NCI-H1436 (cell line): ENCODE measurements at places on chromosomes 4 and X.
A peak's percentile ranks its signal among the peaks of the same experiment; 100 is the strongest.

- no peak for DNase-seq
Observed at GRCh38 chrX:67563469-67564448, 19.9 kb downstream of the AR start.

DNA sequence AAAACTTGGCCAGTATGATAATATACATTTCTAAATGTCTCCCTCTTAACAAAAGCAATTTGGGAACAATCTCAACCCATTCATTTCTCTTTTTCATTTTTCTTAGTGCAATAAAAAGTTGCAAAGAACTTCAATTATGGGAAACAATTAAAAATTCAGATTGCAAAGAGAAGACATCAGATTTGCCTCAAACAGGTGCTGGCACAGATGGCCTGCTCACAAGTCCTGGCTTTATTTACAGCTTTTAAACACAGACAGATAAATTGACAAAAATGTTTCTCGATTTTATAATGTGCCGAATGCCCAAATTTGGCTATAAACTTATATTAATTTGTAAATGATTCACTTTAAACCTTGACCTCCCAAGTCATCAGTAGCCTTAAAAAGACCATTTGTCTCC, 28.7 kb downstream of the SLC4A4 start:
- DNase-seq = no peak

- DNase-seq = no peak
Observed at GRCh38 chrX:14964500-14964899, 91.3 kb downstream of the MOSPD2 start.

- no peak for DNase-seq
Observed at GRCh38 chr4:160825644-160826338, 1338.0 kb downstream of the FSTL5 start.

DNA sequence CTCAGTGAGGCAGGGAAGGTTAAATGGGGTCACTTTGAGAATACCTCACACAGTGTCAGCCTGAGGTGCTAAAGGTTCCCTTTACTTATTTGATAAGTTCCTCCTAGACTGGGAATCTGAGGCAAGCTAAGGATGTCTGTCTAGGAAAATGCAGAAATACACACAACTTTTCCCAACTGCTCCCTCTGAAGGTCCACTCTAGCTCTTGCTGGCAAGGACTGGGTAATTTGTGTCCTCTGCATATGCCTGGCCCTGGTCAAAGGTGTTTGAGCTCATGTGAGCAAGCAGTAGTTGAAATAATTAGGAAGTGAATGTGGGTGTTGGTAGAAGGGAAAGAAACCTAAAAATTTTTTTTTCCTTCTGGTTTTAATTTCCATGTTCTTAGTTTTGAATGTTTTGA, 21.3 kb downstream of the TXLNG start:
- DNase-seq = no peak

DNA sequence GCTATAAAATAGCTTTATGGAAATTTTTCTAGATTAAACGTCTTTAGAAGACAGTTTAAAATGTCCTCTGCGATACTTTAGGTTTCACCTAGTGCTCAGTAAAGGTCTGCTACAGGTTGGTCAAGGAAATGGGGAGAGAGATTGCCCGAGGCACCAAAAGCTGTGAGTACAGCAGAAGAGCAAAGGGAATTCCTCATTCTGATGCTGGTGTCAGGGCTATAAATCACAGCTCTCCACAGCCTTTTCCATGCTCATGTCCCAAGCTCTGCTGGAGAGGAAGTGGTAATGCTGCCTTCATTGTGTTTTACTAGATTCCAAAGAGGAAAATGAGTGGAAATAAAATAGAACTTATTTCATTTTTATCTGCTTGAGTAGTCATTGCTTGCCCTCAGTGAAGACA, 2060.4 kb downstream of the ARAP2 start:
- no peak for DNase-seq

DNA sequence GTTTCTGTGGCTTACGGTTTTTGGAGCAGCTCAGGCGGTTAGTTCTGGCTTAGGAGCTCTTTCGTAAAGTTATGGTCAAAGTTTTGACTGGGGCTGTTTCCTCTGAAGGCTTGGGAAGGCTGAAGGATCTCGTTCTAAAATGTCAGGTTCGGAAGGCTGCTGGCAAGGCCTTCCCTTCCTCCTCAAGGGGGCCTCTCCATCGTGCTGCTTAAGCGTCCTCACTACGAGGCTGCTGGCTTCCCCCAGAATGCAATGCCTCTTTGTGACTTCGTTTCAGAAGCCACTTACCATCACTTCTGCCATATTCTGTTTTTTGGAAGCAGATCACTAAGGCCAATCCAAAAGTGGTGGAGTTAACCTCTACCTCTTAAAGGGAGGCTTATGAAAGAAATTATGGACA, 1196.4 kb upstream of the TENM3 start:
- no peak for DNase-seq

GRCh38 chr4:110109455-110109854, 89.0 kb downstream of the ELOVL6 start:
- DNase-seq = no peak

DNA sequence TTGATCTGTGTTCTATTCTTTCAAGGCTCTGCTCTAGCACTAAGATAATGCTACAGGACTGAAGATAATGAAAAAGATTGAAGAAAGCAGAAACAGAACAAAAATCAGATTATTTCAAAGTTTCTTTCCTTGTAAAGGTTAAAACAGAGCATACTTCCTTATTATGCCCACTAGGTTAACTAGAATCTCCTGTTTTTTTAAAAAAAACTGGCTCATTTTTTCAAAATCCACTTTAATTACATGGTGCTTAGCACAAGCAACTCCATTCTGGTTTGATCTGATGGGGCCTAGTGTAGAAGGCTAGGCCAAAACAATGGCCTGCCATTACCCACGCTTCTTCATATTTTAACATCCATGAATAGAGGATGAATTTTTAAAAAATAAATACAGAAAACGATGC, 1.2 kb upstream of the UBA6 start:
- DNase-seq = no peak

DNA sequence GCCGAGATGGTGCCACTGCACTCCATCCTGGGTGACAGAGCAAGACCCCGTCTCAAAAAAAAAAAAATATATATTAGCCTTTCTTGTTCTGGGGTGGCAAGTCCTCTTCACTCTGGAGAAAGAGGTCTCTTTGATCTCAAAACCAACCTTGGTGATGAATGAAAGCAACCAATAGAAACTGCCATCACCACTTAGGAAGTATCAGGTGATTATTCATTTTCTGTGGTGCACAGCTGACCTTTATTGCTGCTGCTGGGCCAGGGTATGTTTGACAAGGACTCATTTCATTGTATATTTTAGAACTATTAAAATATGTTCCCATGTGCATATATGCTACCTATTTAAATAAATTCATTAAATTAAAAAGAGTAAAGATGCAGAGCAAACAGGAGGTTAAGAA, 76.0 kb upstream of the KIT start:
- no peak for DNase-seq

- DNase-seq = no peak
Observed at GRCh38 chrX:31217084-31217483, 145.2 kb upstream of the FTHL17 start.

- peak; percentile 24 for DNase-seq
Observed at GRCh38 chrX:107654872-107655761, 26.8 kb downstream of the PRPS1 start.

GRCh38 chr4:151939670-151940069, 178.9 kb upstream of the GATB start:
- DNase-seq = no peak

DNA sequence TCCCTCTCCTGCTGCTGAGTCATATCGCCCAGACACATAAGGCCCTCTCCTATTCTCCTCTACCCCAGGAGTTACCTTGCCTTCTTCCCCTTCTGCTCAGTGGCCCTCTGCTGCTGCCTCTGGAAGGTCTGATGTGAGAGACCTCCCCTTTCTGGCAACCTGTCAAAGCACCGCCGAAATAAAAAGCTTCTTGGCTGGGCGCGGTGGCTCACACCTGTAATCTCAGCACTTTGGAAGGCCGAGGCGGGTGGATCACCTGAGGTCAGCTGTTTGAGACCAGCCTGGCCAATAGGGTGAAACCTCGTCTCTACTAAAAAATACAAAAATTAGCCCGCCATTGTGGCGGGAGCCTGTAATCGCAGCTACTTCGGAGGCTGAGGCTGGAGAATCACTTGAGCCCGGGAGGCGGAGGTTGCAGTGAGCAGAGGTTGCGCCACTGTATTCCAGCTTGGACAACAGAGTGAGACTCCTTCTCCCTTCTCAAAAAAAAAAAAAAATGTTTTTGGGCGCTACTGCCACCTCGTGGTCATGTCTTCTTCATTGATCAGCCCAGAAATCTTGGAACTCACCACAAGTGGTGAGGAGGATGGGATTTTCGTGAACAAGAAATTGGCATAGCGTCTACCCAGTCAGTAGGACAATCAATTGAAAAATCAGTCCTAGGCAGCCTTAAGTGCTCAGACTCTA, 8.6 kb upstream of the ZXDA start:
- DNase-seq = peak; percentile 36

- no peak for DNase-seq
Observed at GRCh38 chrX:14232688-14233087, 203.0 kb upstream of the GEMIN8 start.

- no peak for DNase-seq
Observed at GRCh38 chr4:102637391-102637790, 123.4 kb downstream of the MANBA start.

DNA sequence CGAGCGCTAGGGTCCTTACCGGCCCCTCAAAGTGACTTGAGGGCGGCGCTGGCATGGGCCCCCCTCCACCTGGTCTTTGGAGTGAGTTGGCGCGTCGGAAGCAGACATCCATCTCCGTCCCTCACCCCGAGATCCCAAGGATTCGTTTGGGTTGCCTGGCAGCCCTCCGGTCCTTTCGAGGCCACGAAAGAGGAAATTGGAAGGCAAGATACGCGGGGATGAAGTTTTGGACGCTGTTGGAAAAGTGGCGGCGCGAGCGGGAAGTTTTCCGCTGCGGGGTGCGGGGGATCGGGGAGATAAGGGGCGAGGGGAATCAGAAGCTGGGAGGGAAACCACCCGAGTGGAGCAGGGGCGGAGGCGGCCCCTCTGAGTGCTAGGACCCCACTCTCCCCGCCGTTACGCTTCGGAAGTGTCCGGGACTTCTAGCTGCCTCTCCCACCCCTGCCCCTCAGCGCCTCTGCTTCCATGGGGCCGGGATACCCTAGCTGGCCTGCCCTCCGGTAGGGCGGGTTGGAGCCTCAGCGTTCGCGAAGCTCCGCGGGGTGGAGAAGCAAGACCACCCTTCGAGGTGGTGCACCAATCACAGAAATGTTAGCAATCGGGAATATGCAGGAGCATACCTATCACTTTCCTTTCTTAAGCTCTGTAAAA, 57.8 kb downstream of the FRMPD3 start:
- DNase-seq = no peak

- no peak for DNase-seq
Observed at GRCh38 chr4:65050786-65051185, 619.5 kb downstream of the EPHA5 start.

DNA sequence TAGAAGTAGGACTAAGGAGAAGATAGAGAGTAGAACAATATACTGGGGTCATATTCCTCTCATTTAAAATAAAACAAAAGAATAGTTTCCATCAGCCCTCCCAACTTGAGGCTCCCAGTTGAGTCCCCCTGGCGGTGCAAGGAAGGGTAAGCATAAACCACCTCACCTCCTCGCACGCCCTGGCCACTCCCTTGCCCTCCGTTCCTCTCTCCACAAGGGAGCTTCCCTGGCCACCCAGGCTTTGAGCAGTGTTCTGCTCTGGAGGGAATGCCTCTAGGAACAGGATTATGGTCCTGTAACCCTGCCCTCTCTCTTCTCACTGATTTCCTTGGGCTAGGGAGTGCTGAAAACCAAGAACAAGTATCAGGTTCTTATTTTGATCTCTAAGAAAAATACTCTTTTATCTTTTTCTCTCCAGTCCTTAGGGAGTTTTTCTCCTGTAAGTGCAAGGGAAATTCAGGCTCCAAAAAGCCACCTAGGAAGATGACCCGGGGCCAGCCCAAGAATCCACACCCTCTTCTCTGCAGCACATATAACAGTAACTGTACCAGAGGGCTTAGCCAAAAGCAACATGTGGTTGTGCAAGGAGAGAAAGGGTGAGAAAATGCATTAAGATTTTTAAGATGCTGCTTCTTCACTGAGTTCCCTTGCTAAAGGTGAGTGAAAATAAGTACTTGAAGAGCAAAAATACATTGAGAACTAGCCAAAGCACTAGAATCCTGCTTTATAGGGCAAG, 69.9 kb downstream of the USP38 start:
- no peak for DNase-seq

GRCh38 chr4:152680988-152681603, 1.3 kb upstream of the TMEM154 start:
- no peak for DNase-seq

GRCh38 chr4:56655627-56656345, 25.3 kb downstream of the HOPX start:
- no peak for DNase-seq

GRCh38 chr4:143185253-143186107, 763 bp downstream of the USP38 start:
- no peak for DNase-seq

DNA sequence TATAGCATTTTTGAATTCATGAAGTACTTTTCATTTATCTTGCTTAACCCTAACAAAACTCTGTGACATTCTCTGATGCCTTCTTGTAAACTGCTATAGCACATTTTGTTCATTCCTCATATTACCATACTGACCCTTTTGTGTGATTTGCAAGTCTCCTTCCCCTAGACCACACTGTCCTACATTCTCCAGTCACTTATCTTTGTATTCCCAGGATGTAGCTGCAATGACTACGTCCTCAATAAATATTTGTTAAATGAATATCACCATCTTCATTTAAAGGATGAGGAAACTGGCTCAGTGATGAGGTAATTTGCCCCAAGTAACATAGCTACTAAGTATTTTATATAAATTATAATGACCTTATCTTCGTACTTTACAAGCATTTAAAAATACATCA, 11.9 kb downstream of the HUWE1 start:
- no peak for DNase-seq

DNA sequence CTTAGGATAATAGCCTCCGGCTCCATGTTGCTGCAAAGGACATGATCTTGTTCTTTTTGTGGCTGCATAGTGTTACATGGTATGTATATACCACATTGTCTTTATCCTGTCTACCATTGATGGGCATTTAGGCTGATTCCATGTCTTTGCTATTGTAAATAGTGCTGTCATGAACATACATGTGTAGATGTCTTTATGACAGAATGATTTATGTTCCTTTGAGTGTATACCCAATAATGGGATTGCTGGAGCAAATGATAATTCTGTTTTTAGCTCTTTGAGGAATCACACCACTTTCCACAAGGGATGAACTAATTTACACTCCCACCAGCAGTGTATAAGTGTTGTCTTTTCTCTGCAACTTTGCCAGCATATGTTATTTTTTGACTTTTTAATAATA, 4.6 kb downstream of the RAB33B start:
- DNase-seq = no peak

GRCh38 chr4:148618856-148619255, 176.6 kb upstream of the NR3C2 start:
- DNase-seq = no peak
